ENCODE measurements at places on chromosomes 16 and 17.

DNA sequence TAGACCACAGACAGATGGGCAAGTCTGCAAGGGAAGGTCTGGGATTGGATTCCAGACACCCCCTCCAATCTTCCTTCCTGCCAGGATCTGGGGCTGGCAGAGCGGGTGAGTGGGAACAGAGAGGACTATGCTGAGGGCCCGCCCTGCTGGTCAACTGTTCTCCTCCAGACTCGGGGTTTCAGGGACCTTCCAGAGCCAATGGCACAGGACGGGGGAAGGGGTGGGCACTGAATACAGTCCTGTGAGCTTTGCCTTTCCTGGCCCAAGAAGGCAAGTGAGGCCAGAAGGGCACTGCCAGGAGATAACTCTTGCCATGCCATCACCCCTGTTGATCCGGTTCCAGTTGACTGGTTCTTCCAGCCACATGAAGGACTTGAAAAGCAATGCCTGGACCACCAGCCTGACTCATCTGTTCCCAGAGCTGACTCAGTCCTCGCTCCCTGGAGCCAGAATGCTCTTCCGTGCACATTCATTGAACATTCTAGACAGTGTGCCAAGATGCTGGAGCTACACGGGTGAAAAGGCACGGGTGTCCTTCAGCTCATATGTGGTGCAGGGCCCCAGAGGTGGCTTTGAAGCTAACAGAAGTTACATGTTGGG lies 533 bp upstream of the MEFV start:
- DNase-seq = peak; percentile 15

GRCh38 chr17:2903193-2903974 lies 107.1 kb downstream of the RAP1GAP2 start:
- no peak for DNase-seq

- peak; percentile 42 for DNase-seq
Observed at GRCh38 chr17:63697341-63698286, 2.3 kb downstream of the LIMD2 start.

DNA sequence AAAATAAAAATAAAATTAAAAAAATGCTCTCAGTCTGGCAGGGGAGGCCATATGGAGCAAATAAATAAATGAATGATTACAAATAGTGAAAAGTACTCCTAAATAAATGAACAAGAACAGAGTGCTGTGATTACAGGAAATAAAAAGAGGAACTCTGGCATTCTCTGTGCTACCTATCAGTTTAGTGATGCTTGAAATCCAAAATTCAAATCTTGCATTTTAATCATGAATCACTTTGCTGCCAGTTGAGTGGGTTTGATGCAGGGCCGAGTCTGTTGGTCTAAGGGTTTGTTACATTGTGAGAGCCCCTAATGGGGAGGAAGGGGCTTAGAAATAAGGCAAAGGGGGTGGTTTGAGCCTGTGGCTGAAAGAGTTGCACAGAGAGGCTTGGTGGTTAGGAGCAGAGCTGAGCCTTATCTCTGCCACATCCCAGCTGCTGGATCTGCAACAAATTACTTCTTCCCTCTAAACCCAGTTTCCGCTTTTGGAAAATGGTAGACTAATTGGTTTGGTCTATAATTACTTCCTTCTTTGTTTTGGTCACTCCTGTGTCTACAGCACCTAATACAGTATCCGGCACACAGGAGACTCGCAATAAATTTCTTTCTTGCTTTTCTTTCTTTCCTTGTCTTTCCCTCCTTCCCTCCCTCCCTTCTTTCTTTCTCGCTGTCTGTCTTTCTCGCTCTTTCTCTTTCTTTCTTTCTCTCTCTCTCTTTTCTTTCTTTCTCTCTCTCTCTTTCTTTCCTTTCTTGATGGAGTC lies 6.3 kb upstream of the ABCC1 start:
- DNase-seq = no peak

GRCh38 chr17:7175330-7175733 lies 3.8 kb downstream of the ASGR1 start:
- no peak for DNase-seq

DNA sequence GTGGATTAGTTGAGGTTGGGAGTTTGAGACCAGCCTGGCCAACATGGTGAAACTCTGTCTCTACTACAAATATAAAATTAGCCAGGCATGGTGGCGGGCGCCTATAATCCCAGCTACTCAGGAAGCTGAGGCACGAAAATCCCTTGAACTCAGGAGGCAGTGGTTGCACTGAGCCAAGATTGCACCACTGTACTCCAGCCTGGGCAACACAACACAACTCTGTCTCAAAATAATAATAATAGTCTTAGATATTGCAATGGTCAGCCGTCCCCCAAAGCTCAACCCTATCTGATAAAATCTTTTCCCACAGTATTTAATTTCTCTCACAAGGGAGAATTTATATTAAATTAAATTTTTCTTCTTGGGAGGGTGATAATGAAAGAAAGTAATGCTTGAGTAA lies 169.6 kb downstream of the XYLT1 start:
- no peak for DNase-seq
